ENCODE measurements at places on chromosomes 1 and 21. TPM values are rescaled to one million over a fixed set of nuclear protein-coding genes. Genes with fewer than 3 reads are reported as not detected.
A peak's percentile ranks its signal among the peaks of the same experiment; 100 is the strongest.

The RTCA gene
- 31.2 TPM for total RNA-seq

The UBE2U gene
- total RNA-seq = not detected

GRCh38 chr1:183588827-183589226, 1.4 kb downstream of the NCF2 start:
- no peak for DNase-seq

DNA sequence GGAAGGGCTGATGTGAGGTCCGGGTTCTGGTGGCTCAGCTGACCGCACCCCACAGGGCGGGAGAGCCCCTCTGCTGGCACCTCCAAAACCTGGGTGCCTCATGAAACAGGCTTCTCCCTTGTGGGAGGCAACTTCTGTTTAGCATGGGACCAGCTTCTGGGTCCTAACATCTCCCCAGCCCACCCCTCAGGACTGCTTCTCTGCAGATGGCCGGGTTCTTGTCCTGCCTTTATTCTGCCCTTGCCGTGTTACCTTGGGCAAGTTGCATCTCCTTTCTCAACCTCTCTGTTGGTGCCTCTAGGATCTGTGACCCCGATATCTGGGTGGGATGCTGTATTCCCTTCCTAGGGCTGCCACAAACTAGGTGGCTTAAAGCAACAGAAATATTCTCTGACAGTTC, 15.0 kb upstream of the TTC22 start:
- peak; percentile 60 for DNase-seq

- DNase-seq = no peak
Observed at GRCh38 chr1:196577386-196577785, 30.9 kb downstream of the KCNT2 start.

DNA sequence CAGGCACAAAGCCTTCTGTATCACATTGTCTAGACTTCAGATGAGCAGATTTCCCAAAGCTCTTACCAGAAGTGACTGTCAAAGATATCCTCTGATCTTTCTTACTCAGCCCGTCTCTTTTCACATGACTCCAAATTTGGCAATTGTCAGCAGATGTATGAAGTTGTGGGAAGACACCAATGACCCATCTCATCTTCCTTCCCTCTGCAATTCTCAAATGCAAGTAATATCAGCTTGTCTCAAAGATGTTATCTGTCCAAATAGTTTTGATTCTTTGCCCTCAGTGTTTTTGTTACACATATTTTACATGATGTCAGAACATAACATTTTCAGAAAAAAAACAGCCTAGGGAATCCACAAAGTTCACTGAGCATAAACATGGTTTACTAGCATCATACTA, 45.1 kb upstream of the RGS2 start:
- DNase-seq = peak; percentile 58

DNA sequence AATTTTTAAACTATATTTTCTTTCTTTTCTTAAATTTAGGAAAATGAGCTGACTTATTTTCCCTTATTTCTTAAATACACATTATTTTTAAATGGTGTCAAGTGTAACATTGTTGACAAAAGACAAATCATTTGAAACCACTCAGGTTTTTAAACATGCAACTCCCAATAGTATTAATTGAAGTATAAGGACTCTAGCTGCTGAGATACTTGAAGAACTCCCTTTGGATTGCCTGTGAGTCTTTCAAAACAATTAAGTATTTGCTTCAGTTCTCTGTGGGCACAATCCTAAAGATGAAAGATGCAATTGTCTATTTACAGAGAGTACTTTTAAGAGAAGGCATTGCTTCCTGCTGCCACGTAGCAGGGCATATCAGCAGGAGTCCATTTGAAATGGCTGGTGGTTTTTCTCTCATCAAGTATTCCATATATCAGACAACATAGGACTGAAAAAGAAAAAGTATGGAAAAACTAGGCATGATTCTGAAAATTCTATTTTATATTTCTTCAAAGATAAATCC, 373.4 kb downstream of the NEGR1 start:
- DNase-seq = no peak

Data from osteoblast (primary cell).